ENCODE measurements at places on chromosomes 7 and 10. TPM values are rescaled to one million over a fixed set of nuclear protein-coding genes. Genes with fewer than 3 reads are reported as not detected.

DNA sequence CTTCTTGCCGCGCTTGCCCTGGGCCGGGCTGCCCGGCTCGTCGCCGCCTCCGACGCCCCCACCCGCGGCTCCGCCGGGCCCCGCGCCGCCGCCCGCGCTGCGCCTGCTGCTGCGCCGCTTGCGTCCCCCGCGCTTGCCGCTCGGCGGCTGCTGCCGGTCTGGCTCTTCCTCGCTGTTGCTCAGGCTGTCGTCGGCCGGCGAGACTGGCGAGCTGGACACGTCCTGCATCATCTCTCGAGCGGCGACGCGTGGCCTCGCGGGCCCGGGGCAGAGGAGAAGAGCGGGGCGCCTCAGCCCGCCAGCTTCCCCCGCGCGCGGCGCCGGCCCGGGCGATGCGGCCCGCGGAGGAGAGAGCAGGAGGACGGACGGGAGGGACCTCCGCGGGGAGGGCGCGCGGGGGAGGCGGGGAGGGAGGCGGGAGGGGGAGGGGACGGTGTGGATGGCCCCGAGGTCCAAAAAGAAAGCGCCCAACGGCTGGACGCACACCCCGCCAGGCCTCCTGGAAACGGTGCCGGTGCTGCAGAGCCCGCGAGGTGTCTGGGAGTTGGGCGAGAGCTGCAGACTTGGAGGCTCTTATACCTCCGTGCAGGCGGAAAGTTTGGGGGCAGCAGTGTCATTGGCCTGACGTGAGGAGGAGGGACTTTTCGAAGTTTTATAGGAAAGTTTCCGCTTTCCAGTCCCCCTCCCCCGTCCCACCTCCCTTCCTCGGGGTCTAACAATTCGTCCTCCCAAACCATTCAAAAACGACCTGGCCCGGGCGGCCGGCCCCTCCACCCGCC, at the start of gene TWIST1:
Gene TWIST1, minus strand, starts transcription at position 546 of the 779 bp plus-strand sequence. Its CDS starts 315 bp downstream, at position 231.
- no peak for DNase-seq

DNA sequence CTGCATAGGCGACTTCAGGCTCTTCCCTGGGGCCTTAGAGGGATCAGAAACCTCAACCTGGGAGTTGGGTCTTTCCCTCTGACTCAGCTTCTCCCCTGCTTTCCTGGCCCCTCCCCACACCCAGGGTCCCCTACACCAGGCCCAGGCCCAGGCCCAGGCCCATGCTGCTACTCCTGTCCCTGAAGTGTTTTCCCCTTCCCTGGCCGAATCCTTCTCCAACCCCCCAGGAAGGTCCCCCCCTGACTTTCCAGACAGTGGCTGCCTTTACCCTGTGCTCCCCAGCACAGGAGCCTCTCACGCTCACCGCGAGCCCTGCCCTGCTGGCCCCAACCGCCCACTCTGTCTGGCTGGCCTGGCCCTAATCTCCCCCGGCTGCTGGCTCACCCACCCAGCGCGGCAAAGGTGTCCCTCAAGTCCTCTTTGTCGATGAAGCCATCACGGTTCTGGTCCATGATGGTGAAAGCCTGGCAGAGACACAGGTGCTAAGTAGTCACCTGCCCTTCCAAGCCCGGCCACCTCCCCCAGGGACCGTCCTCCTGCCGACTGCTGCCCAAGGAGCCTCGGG, 6.4 kb downstream of the MYL10 start:
- DNase-seq = no peak

GRCh38 chr10:103276896-103277712, at the start of gene INA:
TSS of gene INA (plus strand) at chr10:103277138. CDS start at chr10:103277212, 74 bp downstream.
- no peak for DNase-seq

- no peak for DNase-seq
Observed at GRCh38 chr10:77892761-77893160, 33.8 kb downstream of the DLG5 start.

GRCh38 chr10:58796242-58796641, 283.6 kb downstream of the BICC1 start:
- DNase-seq = no peak

- no peak for DNase-seq
Observed at GRCh38 chr7:159149488-159149887, 4.8 kb upstream of the VIPR2 start.

DNA sequence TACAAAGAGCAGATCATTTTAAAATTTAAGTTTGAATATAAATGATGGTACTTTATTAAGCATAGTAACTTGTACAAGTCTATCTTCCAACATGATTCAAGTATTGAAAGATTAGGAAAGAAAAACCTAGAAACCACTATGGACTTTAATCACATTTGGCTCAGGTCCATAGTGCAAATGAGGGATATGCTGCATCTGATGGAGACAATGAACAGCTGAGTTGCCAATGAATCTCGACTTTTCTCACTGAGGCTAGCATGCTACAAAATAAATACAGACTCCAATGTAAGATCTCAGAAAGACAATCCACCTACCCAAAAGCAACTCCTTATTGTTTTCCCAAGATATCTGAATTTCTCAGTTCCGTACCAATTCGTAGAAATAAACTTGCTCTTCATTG, 89.8 kb downstream of the SEMA3A start:
- DNase-seq = peak; percentile 42

DNA sequence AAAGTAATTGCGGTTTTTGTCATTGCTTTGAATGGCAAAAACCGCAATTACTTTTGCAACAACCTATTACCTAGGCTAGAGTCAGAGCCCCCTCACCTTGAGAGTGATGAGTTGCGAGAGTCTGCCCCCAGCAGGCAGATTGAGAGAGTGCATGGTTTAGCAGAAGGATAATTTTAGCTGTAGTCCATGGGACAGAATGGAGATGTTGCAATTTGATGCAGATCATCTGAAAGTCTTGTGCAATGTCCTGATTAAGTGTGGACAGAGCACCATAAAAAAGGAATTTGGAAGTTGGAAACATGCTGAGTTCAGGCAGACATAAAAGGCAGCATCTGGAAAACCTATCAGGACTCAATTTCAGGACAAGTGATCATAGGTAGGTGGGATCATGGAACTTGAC, 48.7 kb downstream of the GPR141 start:
- DNase-seq = peak; percentile 90

GRCh38 chr10:53491774-53492173, 719.2 kb upstream of the MBL2 start:
- DNase-seq = no peak

GRCh38 chr10:52172581-52172980, 141.5 kb upstream of the DKK1 start:
- no peak for DNase-seq

DNA sequence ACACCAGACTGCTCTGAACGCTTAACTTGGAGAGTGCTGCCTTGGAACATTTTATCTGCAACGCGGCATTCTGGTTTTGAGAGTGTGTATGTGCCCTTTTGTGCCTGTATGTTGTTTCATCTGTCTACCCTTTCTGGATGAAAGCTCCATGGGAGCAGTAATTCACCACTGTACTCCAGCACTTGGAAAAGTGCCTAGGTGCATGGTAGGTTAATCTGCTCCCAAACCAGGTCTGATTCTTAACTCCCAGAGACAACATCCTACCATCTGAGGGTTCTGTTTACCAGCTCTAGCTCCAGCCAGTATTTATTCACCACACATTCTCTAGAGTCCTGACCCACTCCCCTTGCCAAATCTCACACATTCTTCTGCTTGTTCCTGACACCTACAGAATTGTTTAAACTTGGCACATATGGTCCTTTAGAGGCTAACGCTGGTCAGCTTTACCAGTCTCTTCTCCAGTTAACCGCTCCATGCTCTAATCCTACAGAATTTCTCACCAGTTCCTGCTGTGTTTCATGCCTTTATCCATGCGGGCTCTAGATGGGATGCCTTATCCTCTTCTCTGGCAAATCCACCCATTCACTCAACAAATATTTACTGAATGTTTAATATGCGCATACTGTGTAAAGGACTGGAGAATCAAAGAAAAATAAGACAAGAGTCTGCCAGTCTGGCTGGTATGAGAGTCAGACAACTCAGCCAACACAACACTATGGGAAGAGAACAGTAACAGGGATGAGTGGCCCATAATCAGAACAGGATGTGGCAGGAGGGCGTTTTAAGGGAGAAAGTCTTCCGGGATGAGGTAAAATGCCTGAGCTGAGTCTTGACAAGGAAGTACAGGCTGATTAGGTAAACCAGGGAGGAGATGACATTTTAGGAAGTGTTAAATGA, 46.3 kb downstream of the MTPN start:
- no peak for DNase-seq

DNA sequence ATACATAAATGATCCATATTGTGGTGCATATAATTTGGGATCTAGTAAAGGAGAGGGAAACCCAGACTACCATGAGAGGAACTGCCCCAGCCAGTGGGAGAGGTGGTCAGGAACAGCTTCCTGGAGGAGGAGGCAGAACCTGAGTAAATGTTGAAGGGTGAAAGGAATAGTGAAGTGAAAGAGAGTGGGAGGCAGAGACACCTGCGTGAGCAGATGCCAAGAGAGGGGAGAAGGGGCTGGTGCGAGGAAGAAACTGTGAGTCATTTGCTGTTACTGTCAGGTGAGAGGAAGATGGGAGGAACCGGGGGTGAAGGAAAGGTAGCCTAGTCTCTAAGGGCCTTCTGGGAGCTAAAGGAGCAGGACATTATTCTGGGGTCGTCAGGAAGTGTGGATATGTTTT, 294.8 kb downstream of the GRID1 start:
- DNase-seq = no peak

DNA sequence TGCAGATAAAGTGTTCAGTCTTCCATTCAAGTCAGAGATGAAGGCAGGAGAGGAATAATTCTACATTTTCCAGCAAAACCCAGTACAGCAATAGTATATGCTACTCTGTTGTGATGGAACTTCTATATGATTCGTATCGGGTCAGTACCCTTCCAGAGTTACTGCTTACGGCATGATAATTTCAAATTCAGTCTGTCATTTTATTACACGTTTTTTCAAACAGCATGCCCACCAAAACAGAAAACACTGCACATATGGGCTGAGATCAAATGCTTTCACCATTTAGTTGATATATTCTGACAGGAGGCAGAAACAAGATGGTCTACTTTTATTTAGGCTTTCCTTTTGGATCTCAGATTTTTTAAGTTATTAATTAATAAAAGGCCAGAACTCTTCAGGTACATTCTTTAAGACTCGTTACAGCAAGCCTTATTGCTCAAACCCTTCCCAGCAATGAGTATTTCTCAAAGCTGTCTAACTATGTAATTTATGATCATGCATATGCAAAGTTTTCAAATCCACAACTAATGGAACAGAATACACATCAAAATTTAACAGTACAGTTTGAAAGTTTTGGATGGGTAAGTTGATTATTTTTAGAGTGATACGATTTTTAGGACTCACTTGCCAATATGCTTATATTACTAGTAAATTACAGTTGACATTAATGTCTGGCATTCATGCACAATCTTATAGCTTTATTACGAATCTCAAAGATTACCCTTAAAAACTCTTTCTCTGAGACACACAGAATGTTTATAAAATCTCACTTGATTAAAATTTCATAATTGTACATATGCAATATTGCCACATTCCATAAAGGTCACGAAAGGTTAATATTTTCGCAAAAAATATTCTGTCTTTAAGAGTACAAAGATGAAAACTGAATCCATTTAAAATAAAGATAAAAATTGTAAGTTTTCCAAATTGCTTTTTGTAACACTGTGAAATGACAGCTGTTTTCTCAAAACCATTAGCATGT, 91.0 kb downstream of the ANK3 start:
- no peak for DNase-seq

DNA sequence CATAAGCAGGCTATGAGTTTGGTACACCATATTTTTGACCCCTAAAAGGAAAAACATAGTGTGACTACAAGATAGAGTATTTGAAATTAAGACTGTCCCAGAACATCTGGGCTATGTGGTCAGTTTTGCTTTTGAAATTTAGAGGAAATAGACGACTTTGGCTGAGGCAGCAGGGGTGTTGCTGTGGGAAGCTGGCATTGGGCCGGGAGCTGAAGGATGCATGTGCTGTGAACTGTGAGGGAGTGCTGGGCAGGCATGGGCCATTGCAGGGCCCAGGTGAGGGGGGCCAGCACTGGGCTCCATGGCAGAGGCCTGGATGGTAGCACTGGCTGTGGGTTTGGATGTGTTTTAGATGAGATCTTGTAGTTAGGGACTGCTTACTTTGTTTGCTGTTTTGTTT, 168.3 kb downstream of the BMPER start:
- DNase-seq = no peak

GRCh38 chr7:139883814-139884213, 54.8 kb downstream of the TBXAS1 start:
- no peak for DNase-seq

DNA sequence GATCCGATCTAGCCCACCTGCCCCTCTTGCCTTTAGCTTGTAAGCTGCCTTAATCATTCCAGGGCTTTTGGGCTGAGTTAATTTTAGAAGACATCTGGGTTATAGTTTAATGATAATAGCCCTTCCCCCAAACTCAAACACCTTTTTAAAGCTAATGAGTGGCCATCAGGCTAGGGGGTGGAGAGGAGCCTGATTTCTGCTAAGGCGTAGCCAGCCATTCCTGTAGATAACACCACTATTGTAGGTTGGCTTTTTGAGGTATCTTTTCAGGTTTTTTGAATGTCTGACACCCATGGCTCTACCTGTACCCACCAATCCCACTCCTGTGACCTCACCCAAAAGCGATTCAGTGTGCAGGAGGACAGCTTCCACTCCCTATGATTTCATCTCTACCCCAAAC, 7.6 kb upstream of the SYPL1 start:
- no peak for DNase-seq

GRCh38 chr7:69208848-69209247, 389.4 kb upstream of the AUTS2 start:
- DNase-seq = no peak

DNA sequence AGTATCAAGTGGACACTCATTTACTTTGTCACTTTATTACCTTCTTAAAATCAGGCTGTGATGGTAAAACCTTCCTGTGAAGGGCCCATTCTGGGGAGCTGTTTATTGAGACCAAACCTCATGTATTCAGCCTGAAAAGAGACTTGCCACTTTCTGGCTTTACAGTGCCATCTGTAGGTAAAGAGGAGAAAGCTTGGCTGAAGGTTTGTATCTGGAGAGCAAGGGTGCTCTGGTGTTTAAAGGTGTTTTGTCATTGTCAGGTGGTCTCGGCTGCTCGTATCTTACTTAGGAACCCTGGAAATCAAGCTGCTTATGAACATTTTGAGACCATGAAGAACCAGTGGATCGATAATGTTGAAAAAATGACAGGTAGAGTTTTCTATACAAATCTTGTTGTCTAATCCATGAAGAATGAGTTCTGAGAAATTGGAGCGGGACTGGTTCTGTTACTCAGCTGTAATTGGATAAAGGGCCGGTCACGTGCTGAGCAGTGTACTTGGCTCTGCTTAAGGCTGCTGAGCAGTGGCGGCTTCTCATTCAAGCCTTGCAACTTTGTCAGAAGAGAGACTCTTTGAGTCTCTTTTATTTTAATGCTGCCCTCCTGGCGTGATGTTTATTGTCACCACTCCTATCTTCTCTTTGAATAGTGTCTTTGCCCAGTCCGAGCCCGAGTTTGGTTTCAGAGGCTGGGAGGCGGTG, 46.9 kb downstream of the AP3M1 start:
- DNase-seq = no peak

Gene FAM25A
- polyA plus RNA-seq = not detected

Gene C7orf33
- polyA plus RNA-seq = not detected

Gene TBXAS1
- polyA plus RNA-seq = 9.0 TPM

Gene SHLD2
- polyA plus RNA-seq = 35.4 TPM

Gene PSD
- polyA plus RNA-seq = 13.4 TPM

Gene DGKI
- polyA plus RNA-seq = 0.91 TPM

Gene LRRD1
- polyA plus RNA-seq = 0.91 TPM

Gene UPK3BL2
- polyA plus RNA-seq = 19.7 TPM

Gene PDAP1
- polyA plus RNA-seq = 122 TPM

Gene CEP41
- polyA plus RNA-seq = 25.1 TPM

Gene PKD2L1
- polyA plus RNA-seq = 0.26 TPM
